ENCODE measurements at places on chromosomes 1 and 21. TPM values are rescaled to one million over a fixed set of nuclear protein-coding genes. Genes with fewer than 3 reads are reported as not detected.

PPP1R8 gene
- 22.3 TPM for polyA plus RNA-seq

DNA sequence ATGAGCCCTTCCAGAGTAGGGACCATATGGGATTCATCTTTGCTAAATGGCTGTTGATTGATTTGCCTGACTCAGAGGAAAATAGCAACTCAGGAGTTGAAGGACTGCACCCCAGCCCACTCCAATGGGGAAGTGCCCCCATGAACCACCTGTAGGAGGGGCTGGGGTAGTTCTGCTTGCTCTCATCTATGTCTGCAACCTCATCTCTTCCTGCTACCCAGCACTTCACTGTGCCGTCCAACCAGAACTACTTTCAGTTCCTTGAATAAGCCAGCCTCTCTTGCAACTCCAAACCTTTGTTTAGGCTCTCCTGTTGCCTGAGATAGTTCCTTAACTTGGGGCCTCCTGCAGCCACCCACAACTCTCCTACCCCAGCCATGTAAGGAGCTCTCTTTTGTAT, 26.6 kb downstream of the BEND5 start:
- DNase-seq: no peak

DNA sequence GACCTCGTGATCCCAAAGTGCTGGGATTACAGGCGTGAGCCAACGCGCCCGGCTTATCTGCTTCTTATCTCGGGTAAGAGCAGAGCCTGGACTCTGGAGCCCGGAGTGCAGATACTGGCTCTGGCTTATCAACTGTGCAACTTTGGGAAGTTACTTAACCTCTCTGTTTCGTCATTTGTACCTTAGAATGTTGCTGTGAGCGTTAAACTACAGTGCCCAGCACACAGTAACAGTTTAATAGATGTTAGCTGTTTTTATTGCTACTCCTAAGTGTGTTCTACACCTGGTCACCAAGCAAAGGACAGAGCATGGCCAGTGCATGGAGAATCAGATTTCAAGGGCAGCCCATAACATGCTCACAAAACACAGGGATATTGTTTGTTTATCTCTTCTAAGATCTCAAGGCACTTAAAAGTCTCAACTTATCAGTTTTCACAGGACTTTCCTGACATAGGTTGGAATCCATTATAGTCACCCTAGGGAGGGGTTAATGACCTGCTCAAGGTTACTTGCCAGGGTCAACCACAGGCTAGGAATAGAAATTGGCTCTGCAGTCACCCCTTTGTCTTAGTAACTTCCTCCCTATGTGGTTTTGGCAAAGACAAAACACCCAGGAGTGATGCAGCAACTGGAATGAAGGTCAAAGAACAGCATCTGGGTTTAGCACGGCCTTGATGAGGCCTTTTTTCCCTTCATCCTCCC, 22.5 kb upstream of the SRP9 start:
- DNase-seq: no peak

- DNase-seq: no peak
Measured at GRCh38 chr1:92784021-92784638, 778 bp downstream of the EVI5 start.

GRCh38 chr1:15296585-15297321, 49.7 kb downstream of the FHAD1 start:
- no peak for DNase-seq

DNA sequence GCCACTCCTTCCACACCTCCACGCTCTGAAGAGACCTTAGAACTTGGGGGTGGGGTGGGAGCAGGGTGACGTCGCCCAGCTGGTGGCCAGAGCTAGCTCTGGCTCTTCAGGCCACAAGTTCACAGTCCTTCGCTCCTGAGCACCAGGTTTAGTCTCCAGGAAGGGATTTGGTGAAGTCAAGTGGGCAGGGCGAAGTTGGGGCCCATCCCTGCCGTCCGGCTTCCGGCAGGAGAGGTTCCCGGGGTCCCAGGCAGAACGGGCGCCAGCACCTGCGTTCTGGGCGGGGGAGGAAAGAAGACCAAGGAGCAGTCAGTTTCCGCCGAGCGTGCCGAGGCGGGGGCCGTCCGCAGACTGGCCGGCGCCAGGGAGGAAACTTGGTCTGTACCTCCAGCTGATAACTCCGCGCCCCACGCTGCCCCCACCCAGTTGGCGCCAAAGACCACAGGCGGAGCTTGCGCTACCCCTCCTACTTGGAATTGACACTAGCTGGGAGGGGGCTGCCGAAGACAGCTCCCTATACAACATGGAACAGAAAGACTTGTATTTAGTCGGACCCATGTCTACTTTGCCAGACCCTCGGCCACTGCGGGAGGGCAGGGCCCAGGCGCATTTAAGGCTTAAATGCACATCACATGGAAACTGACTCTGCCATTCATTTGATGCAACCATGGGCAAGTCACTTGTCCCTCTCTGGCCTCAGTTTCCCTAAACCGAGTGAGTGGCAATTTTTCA, 995 bp downstream of the ID3 start:
- peak; percentile 75 for DNase-seq

LHX8 gene
- polyA plus RNA-seq: not detected

- DNase-seq: no peak
Measured at GRCh38 chr1:204171751-204172178, 5.6 kb upstream of the REN start.

GRCh38 chr1:53378061-53378460, 50.2 kb upstream of the LRP8 start:
- DNase-seq: peak; percentile 57

- no peak for DNase-seq
Measured at GRCh38 chr1:13812456-13813397, 112.7 kb downstream of the PRDM2 start.

DNA sequence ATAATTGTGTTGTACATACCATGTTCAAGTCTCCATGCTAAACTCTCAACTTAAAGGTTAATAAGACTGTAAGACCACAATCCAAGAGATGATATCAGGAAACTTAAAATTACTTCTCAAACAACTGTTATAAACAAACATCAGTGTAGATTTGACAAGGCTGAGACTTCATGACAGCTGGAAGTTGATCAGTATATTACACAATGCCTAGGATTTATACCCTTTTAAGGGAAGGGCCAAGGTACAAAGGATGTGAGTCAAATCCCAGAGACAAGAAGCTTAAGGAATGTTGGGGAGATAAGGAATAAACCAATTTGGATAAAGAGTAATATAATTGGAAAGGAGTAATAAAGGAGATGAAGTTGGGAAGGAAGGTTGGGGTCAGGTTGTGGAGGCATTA, 98.8 kb downstream of the LBR start:
- no peak for DNase-seq

DNA sequence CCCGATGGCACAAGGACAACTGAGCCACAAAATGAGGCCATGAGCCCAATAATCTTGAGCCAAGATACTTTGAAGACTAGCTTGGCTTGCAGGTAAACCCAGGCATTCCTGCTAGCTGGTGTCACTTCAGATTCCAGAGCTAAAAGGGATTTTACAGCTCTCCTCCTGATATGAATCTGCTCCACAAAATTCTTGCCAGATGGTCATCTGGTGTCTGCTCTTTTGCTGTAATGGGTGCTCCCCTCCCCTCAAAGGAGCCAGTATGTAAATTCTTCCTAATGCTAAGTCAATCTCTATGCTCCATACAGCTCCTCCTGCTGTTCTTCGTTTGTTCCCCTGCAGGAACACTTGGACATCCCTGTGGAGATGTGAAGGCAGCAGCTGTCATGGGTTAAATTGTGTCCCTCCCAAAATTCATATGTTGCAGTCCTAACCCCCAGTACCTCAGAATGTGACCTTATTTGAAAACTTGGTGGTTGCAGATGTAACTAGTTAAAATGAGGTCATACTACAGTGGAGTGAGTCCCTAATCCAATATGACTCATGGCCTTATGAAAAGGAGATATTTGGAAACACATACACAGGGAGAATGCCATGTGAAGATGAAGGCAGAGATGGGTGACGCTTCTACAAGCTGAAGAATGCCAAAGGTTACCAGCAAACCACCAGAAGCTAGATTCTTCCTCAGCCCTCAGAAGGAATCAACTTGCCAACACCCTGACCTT, 180.6 kb upstream of the PALMD start:
- DNase-seq: no peak

FCRL5 gene
- polyA plus RNA-seq: 0.18 TPM

F13B gene
- polyA plus RNA-seq: not detected

DNA sequence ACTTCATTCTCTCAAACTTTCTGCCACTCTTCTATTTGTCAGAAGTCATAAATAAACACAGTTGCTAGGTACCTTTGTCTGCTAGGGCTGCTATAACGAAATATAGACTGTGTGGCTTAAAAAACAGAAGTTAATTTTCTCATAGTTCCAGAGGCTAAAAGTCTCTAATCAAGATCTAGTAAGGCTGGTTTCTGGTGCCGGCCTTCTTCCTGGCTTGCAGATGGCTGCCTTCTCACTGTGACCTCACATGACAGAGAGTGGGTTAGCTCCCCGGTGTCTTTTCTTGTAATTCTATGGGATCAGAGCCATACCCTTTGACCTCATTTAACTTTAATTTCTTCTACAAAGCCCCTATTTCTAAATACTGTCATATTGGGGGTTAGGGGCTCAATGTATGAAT, 5.9 kb downstream of the PDC start:
- no peak for DNase-seq

DNA sequence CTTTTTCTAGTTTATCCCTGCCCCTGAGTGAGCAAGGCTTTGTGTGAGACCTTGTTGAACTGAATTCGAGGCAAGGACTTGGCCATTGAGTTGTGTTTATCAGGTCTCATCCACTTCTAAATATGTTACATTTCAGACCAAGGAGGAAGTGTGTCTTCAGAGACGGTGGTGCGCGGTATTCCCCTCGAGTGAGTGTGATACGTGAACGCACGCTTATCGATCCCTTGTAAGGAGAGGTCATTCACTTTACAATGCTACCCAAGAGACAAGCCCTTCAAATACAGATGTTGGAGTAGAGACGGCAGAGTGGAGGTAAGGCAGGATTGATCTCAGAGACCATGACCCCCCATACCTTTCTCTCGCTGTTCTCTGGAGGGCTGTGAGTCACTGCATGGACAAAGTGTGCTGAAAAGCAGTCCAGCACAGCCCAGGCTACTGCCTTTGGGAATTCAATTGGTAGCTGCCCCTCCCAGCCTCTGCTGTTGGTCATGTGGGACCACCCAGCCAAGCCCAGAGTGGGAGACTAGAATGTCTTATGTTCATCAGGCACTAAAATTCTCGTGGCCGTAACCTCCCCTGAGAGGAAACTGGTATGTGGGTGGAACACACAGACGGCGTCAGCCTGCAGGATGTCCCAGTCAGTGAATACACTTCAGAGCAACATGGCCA, 16.3 kb upstream of the MTARC1 start:
- DNase-seq: no peak

Measured in aorta (tissue), 5 donors.